ENCODE measurements at places on chromosomes 1 and 21. TPM values are rescaled to one million over a fixed set of nuclear protein-coding genes. Genes with fewer than 3 reads are reported as not detected.

- no peak for DNase-seq
Observed at GRCh38 chr1:172605641-172606040, 53.3 kb upstream of the FASLG start.

DNA sequence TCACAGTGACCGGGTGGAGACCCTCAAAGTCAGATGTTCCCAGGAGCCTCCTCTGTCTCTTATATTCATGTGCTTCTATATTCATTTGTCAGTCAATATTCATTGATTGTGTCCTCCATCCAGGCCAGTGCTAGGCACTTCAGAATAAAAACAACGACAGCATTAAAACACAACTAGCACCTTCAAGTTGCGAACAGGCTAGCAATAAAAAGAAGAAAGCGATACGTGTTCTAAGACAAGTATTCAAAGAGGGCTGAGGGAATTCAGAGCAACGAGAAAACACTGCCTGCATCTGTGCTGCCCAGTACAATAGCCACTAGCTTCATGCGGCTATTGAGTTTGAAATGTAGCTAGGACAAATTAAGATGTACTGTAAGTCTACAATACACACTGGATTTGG, 138.0 kb downstream of the PLXNA2 start:
- DNase-seq: no peak

PDZK1 gene
- total RNA-seq: not detected

- no peak for DNase-seq
Observed at GRCh38 chr1:61432616-61433388, 292.1 kb downstream of the TM2D1 start.

DNA sequence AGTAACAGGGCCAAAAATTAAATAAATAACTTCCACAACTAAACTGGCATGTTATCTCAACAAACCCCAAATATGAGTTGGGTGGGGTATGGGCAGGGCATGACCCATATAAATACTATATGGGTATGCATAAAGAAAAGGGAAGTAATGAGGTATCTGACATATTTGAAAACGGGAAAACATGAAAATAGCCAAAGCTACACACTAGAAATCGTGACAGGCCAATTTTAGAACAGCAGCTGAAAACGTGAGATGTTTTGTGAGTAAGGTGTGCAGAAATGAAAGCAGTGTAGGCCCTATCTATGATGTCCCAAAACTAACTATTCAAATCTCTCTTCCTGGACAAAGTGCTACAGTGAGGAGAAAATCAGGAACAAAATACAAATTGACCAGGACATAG, 537.9 kb upstream of the NR5A2 start:
- no peak for DNase-seq

Data from B cell (primary cell).